DMS53 (cell line): ENCODE measurements at places on chromosomes 16 and 17.

GRCh38 chr17:334974-335481, 17.6 kb downstream of the RPH3AL start:
- DNase-seq: no peak

- DNase-seq: no peak
Observed at GRCh38 chr17:11499881-11500280, 98.4 kb upstream of the DNAH9 start.

- no peak for DNase-seq
Observed at GRCh38 chr17:11539637-11540036, 58.6 kb upstream of the DNAH9 start.

GRCh38 chr16:10121491-10121890, 60.7 kb downstream of the GRIN2A start:
- DNase-seq: no peak

- DNase-seq: no peak
Observed at GRCh38 chr17:36825951-36826350, 111.3 kb upstream of the LHX1 start.

GRCh38 chr17:77838748-77839697, 119.5 kb upstream of the TNRC6C start:
- no peak for DNase-seq
